Fibroblast of mammary gland (primary cell): ENCODE measurements at places on chromosomes 13 and 19.

- no peak for DNase-seq
Measured at GRCh38 chr13:48660361-48661076, 6.8 kb downstream of the CYSLTR2 start.

- no peak for DNase-seq
Measured at GRCh38 chr13:113029487-113030258, 60.7 kb downstream of the MCF2L start.

DNA sequence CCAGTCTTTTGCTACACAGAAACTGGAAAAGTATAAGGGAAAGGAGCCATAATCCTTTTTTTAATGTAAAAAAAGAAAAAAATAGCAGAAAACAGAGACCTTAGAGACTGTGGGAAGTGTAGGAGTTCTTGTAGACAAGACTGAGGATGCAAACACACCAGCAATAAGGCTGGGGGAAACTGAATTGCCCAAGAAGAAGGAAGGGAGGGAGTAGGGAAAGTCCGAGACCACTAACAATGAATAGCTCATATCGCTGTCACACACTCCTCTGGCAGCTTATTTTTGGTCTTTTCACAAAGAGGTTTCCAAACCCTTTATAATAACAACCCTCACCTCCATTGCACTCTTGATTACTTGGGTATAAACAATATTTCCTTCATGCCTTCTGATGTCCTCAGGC, 952.0 kb downstream of the SLITRK5 start:
- no peak for DNase-seq

- DNase-seq: no peak
Measured at GRCh38 chr13:39197647-39198007, 159.4 kb downstream of the NHLRC3 start.

DNA sequence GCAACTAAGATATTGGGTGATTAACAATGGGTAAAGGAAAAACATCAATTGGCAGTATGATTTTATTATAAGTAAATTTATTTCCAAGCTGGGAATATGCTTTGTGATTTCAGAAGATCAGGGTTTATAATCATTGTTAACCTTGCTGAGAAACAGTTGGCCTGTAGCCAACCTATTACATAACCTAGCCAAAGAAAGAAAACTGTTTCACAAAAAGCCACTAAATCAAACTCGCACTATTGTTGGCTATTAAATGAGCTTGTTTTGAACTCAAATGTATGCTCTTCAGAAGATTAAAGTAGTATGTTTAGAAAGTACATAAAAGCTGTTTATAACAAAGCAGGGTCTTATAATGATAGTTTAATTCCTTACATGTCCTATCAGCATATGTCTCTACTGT, 151.7 kb downstream of the LHFPL6 start:
- DNase-seq: peak; percentile 43

- no peak for DNase-seq
Measured at GRCh38 chr19:35487656-35488182, 2.5 kb downstream of the KRTDAP start.

GRCh38 chr19:38932425-38933179, 1.9 kb downstream of the MRPS12 start:
- DNase-seq: peak; percentile 57

DNA sequence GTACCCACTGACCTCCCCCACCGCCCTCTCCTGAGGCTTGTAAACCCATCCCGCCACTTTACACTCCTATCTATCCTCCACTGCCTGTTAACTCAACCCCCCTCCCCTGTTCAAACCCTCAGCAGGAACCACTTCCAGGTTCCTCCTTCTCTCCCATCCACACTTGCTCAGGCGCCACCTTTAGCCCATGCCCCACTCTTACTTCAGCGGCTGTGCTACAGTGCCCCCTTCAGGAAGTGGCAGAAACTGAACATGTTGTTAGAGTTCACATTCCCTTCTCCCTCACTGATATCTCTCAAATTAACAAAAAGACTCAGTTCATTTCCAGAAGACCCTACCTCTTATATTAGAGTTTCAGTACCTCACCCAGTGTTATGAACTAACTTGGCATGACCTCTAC, 49.4 kb downstream of the ZNF91 start:
- DNase-seq: no peak

- peak; percentile 35 for DNase-seq
Measured at GRCh38 chr19:56597696-56598095, 2.6 kb downstream of the ZNF71 start.

DNA sequence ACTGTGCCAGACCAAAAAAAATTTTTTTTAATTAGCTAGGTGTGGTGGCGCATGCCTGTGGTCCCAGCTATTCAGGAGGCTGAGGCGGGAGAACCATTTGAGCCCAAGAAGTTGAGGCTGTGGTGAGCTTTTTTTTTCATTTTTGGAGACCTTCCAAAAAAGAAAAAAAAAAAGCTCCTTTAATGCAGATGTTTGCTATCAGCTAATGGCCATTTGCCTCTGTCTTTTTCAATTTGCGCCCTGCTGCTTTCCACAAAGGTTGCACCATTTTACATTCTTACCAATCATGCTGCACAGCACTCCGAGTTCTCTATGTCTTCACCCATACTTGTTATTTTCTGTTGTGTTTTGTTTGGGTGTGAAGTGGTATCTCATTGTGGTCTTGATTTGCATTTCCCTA, 15.6 kb upstream of the SMARCA4 start:
- DNase-seq: no peak

DNA sequence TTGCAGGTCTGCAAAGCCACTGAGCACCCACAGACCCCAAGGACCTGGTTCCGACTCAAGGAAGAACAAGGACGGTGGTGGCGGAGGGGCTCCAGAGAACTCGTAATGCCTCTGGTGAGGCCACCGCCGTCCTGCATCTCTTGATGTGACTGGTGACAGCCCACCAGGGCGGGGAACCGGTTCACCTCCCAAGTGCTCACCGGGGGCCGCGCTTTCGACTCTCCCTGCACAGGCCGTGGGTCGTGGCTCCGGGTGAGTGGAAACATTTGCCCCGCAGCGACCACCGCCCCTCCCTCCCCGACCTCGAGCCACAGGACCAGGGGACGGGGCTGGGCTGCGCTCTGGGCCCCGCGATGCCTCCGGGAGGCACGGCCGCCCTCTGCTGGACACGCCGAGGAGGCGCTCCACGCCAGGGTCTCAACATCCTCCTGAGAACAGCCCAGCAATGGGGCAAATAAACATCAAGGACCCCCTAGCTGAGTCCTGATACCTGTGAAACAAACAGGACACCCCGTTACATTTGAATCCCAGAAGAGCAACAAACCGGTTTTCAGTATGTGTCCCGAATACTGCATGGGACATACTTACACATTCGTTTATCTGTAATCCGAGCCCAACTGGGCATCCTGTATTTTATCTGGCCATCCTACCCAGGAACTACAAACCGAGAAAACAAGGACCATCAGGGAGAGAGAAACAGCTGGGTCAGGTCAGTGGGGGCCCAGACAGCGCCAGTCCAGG, 3.9 kb upstream of the PLPP2 start:
- peak; percentile 10 for DNase-seq

GRCh38 chr19:33139165-33139564, 7.3 kb downstream of the WDR88 start:
- no peak for DNase-seq

- no peak for DNase-seq
Measured at GRCh38 chr13:38943231-38943630, 47.4 kb downstream of the STOML3 start.

DNA sequence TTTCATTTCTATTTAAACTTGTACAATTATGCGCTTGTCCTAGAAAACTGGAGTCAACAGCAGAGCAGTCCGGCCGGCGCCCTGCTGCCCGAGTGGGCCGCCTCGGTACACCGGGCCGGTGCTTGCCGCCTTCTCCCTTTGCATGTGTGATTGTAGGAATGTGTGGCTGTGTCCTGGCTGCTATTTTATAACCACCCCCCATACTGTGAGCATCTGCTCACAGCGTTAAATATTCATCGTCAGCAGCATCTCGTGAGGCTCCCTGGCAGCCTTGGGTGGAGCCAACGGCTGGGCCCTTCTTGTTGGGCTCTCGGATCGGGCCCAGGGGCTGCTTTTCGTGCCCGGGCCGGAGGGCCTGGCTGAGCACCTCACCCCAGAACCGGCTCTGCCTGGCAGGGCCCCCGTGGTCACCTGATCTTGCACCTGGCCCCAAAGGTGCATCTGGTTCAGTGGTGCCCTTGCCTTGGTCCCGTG, 10.6 kb downstream of the PIAS4 start:
- DNase-seq: no peak

- DNase-seq: peak; percentile 4
Measured at GRCh38 chr13:110156301-110157049, 150.5 kb downstream of the COL4A1 start.

DNA sequence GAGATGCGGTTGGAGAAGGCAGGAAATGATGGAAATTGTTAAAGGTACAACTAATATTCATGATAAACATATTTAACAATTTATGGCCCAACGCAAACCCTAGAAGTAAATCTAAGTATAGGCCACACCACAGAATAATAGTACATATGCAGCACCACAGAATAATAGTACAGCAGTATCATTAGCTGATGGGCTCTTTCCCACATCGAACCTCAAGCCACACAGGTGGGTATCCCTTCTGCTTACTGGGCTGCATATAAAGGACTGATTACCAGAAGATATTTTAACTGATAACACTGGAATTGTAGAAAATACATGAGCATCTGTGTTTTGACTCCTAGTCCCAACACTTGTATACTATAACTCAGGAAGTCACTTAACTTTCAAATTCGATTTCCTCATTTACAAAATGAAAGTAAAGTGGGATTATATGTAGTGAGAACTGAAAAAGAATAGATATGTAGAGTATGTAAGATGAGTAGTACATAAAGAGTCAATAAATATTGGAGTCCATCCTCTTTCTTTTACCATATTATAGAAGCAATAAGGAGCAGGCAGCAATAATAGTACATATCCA, 91.5 kb downstream of the TSC22D1 start:
- no peak for DNase-seq

GRCh38 chr13:56907766-56908165, 233.0 kb upstream of the PRR20A start:
- DNase-seq: no peak

GRCh38 chr19:31770223-31770622, 421.0 kb upstream of the TSHZ3 start:
- no peak for DNase-seq

DNA sequence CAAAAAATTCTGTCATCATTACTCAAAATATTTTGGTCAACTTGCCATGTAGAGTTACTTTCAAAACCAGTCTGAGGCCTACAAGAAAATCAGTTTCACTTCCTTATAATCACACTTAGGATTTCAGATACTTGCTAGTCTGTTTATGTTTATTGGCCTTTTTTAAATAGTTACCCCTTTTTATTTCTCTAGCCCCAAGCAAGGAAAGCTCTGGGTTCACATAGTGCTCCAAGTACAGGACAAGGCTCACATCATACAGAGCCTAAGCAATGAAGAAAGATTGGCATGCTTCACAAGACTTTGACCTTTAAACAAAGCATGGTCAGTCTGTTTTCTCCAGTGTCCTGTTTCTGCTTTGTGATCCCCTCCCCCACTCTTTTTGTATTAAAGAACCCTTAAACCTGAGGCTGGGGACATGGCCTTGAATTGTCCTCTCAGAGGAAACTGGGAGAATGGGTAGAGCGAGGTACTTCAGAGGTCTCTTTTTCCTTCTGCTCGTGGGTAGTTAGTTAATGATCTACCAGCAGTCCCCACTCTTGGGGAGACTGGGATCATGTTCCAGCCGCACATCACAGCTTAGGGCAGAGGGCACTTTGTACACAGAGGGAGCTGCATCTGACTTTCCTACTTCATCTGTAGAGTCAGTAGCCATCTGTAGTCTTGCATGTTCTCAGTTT, 30.7 kb downstream of the CEACAM1 start:
- no peak for DNase-seq

GRCh38 chr19:13987101-13987890, 18.8 kb downstream of the RFX1 start:
- no peak for DNase-seq

DNA sequence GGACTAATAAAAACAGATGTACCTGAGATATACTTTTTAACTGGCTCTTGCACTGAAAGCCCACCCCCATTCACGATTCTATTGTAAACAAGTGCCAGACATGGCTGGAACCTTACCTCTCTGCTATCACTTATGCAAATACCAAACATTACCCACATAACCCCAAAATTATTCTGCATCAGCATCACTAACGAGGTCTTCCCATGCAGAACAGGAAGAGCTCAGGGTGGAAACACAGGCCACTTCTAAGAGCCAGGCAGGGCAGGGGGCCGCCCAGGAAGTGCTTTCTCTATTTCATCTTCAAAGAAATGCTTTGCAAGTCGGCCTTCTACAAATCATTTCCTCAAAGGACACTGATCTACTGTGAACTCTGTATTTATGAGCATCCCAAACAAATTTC, 7.3 kb downstream of the IRS2 start:
- DNase-seq: no peak
